ENCODE measurements at places on chromosomes 12 and 14.

DNA sequence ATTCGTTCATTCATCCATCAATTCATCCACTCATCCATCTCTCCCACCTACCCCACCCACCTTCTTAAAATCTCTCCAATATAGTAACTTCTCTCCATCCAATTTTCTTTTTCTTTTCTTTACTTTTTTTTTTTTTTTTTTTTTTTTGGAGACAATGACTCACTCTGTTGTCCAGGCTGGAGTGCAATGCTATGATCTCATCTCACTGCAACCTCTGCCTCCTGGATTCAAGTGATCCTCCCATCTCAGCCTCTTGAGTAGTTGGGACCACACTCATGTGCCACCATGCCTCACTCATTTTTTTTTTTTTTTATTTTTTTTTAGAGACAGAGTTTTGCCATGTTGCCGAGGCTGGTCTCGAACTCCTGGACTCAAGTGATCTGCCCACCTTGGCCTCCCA lies 118.4 kb downstream of the SUDS3 start:
- peak; percentile 28 for DNase-seq

DNA sequence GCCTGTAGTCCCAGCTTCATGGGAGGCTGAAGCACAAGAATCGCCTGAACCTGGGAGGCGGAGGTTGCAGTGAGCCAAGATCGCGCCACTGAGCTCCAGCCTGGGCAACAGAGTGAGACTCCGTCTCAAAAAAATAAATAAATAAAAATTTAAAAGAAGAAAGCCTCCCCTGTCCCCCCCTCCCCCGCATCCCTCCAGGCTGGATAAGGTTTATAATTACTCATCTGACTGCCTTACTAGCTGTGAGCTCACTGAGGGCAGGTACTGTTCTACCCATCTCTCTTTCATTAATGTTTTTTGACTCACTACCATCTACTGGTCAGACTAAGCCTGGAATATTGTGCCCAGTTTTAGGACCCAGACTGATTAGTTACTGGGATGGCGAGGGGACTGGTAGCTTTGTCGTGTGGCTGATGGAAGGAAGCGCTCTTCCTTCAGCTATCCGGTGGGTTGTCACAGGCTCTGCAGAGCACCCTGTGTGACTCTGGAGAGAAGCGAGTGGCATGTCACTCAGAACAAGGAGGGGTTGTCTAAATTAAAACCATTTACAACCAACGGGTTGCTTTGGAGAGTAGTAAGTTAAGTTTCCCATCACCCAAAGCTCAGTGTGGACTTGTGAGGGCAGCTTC lies 16.9 kb downstream of the EVL start:
- DNase-seq: no peak

- no peak for DNase-seq
These were observed 22.7 kb downstream of the PLEK2 start for GRCh38 chr14:67389275-67389674.

DNA sequence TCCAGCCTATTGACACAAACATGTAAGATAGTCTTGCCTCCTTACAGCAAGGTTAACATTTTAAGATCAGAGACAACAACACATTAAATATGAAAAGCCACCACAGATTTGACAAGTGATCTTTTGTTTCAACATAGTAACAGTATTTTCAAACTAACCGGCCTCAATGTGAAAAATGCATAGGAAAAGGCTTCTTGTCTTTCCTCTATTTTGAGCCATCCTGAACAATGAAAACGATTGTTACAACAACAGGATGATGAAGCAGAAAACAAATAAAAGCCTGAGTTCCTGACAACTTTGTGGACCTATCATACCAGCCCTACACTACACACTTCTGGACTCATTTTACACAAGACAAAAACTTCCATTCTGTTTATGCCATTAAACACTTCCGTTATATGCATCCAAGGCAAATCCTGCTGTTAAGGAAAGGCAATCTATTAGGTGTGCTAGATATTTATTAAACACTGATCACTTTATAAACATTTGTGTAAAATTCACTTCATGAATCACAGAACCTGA lies 37.3 kb downstream of the BAZ1A start:
- DNase-seq: no peak

- no peak for DNase-seq
These were observed 42.6 kb downstream of the GPATCH2L start for GRCh38 chr14:76194327-76194726.

GRCh38 chr14:24376448-24377070 lies 8.6 kb downstream of the NFATC4 start:
- no peak for DNase-seq

DNA sequence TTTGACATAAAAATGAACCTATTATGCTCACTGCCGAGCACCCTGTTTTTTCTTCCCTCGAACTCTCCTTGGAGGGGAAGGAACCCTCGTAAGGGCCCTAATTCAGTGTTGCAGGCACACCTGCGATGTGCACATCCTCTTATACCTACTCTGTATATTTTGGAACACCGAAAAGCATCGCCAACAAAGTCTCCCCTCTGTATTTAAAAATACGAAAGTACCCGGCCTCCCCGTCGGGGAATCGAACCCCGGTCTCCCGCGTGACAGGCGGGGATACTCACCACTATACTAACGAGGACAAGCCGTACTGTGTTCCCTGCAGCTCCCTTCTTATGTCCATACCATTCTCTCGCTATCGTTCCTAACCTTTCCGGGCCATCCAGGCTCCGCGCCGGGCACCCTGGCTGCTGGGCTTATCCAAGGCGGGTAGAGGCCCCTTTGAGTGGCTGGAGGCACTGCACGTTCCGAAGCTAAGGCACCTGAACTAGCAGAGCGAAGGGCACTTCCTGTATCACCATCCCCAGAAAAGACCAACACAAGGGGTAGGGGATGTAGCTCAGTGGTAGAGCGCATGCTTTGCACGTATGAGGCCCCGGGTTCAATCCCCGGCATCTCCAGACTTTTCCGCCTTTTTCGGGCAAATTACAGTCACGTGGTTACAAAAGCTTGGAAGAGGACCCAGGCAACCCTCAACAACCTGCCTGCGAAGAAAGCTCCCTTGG lies 25.1 kb upstream of the UBC start:
- peak; percentile 98 for DNase-seq

GRCh38 chr12:8609061-8609570 lies 3.5 kb downstream of the AICDA start:
- DNase-seq: peak; percentile 54

DNA sequence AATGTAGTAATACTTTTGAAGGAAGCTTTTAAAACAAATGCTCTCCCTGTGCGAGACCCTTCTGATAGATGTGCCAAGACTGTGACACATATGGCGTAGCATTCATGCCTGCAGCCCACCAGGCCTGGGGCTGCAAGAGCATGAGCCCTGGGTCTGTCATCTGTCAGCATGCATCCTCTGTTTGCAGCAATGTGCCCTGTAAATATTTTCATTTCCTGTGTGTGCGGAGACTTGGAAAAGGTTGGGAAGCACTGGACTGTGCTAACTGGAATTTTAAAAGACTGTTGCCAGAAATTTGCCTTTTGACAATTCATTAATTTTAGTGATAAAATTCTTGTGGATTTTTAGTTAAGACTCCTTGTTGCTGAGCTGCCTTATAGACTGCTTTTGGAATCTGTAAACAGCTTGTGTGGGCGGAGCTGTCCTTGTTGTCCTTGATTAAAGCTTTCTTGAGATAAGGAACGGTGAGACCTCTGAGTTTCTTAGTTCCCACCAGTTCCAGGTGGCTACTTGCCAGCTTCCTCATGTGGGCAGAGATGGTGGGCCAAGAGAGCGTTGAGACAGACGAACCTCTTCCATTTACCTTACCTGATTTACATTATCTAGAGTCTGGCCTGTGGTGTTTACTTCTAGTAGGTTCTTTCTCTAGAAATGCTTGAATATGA lies 23.4 kb downstream of the MARK3 start:
- no peak for DNase-seq

DNA sequence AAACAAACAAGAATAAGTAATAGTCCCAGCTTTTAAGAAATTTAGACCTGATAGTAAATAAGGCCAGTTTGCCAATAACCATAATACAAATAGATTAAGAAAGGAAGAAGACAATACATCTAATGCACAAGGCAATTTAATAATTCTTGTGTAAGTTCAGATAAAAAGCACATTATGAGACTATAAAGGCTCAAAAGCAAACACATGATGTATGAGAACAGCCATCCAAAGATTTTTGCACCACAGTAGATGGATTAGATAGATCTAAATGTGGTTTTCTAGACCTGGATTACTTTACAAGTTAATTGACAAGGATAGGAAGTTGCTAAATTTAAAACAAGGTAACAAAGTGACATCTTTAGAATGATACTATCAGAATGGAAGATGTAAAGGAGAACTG lies 125.4 kb downstream of the PRKD1 start:
- no peak for DNase-seq

DNA sequence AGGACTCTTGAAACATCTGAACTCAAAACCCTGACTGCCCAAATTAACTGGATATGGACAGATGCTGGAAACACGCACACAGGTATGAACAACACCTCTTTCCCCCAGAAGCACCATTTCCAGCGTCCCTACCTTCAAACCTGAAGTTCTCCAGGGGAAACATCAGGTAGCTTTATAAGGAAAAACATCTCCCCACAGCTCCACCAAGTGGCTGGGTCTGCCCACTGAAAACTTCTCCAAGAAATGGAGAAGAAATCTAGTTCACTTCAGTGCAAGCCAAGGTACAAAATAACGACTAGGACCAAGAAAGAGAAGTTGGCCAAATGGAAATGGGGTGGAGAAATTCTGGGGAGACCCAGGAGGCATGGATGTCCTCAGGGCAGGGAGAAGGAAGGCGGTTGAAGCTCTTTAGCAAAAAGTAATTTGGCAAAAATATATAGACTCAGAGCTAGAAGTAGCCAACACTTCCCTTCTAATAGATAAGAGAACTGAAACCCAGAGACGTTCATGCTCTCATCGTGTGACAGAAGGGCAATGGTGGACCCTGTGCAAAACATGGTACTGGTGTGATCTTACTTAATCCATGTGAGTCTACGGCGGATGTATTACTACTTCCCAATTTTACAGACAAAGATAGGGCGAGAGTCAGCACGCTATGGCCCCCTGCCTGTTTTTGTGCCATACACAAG lies 10.5 kb upstream of the NUAK1 start:
- DNase-seq: no peak

GRCh38 chr12:115185506-115185905 lies 501.5 kb upstream of the TBX3 start:
- DNase-seq: no peak

GRCh38 chr12:94178882-94179281 lies 30.5 kb downstream of the PLXNC1 start:
- no peak for DNase-seq

- no peak for DNase-seq
These were observed 134.2 kb upstream of the SLCO1C1 start for GRCh38 chr12:20560935-20561334.

GRCh38 chr12:42534184-42534838 lies 55.2 kb downstream of the PRICKLE1 start:
- no peak for DNase-seq

DNA sequence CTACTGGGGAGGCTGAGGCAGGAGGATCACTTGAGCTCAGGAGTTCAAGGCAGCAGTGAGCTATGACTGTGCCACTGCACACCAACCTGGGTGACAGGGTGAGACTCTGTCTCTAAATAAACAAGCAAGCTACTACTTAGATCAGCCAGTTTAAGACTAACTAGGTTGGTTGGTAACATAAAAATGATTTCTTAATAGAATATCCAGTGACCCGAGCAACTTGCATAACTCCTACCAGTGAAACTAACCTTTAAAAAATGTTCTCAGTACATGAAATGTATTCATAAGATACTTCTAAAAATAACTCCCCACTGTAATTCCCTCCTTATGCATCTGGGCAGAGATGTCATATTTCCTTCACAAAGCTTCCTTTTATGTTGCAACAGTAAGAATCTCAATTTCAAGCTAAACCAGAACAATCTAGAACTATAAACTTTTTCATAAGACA lies 15.9 kb downstream of the TAOK3 start:
- DNase-seq: peak; percentile 97

GRCh38 chr12:78885466-78885865 lies 20.9 kb downstream of the SYT1 start:
- peak; percentile 24 for DNase-seq

GRCh38 chr14:55867719-55868118 lies 250.5 kb upstream of the PELI2 start:
- DNase-seq: peak; percentile 51

DNA sequence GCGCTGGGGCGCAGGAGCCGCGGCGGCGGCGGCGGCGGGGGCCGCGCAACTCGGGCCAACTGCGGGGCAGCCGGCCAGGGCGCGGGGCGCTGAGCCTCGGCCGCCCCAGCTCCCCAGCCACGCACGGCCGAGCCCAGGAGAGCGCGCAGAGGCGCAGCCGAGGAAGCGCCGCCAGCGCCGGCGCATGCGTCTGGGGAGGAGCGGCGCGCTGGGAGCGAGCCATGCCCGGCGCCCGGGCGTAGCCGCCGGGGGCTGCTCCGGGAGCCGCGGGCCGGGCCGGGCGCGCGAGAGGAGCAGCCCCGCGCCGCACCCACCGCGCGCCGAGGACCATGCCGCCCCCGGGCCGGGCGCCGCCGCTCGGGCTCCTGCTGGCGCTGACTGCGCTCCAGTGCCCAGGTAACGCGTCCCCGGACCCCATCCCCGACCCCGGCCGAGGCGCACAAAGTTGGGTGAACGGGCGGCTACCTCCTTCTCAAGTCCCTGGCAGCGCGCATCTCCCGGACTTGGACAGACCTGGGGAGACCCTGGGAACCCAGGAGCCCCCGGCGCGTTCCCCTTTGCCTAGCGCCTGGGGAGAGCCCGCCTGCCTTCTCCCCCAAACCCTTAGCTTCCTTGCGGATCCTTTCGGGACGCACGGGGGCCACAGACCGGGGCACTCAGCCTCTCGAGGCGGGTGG lies 121.4 kb downstream of the AACS start:
- DNase-seq: peak; percentile 20

All from HCEC 1CT (cell line).